ENCODE measurements at places on chromosomes 13 and 19.
A peak's percentile ranks its signal among the peaks of the same experiment; 100 is the strongest.

DNA sequence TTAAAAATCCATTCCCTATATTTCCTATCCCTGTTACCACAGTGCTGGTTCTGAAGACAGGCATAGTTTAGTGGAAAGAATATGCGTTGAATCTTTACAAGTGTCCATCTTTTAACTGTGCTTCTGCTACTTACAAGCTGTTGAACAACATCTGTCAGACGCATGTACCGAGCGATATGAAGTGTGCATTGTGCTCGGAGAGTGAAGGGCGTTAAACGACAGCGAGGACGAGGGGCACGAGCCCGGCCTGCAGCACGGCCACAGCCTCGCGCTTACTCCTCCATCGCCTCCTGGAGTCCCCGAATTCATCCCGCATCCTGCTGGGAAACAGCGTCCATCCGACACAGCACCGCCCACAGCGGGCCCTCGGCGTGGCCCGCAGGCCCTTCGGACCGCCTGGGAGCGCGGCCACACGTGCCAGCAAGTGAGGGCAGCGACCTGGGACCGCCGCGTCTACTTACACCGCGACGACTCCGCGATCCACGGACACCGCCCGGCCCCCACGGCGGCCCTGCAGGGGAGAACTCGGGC, 514 bp downstream of the PCID2 start:
- H3K27ac ChIP-seq = peak overlapping the region; percentile 93
- DNase-seq = no peak
- peaks cover 26% of the 10 kb centered on the region for H3K4me1 ChIP-seq
- H3K36me3 ChIP-seq = peaks cover 4% of the 10 kb centered on the region

- no peak overlapping the region for H3K4me3 ChIP-seq
- DNase-seq = no peak
- no peak overlapping the region for H3K27ac ChIP-seq
- H3K27me3 ChIP-seq = no peaks in the 10 kb centered on the region
- H3K4me1 ChIP-seq = no peaks in the 10 kb centered on the region
These were observed 140.6 kb downstream of the ZIC5 start for GRCh38 chr13:99830931-99831330.

GRCh38 chr13:41751277-41751676, 209.6 kb downstream of the VWA8 start:
- H3K4me1 ChIP-seq = no peaks in the 10 kb centered on the region
- no peak overlapping the region for H3K27ac ChIP-seq
- peaks cover 7% of the 10 kb centered on the region for H3K36me3 ChIP-seq
- no peaks in the 10 kb centered on the region for H3K27me3 ChIP-seq
- no peak for DNase-seq

- peaks cover 5% of the 10 kb centered on the region for H3K4me1 ChIP-seq
- H3K4me3 ChIP-seq = no peak overlapping the region
- H3K27me3 ChIP-seq = peaks cover 9% of the 10 kb centered on the region
- H3K36me3 ChIP-seq = no peaks in the 10 kb centered on the region
- no peak for DNase-seq
- no peak overlapping the region for H3K27ac ChIP-seq
These were observed 50.4 kb downstream of the SPTBN4 start for GRCh38 chr19:40517248-40517647.

DNA sequence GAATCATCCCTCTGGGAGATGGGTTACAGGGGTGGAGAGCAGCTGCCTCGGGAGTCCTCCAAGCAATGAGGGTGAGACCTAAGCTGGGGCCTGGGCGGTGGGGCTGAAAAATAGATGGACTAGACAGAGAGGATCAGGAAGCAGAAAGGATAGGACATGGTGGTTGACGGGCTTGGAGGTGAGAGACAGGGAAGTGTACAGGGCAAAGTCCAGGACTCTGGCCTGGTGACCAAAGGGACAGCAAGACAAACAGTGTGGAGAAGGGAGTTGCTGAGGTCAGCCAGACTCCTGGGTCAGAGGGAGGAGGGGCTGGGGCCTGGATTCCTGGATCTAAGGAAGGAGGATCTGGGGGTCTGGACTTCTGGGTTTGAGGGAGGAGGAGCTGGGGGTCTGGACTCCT, 5.5 kb downstream of the PHLDB3 start:
- H3K27ac ChIP-seq = no peak overlapping the region
- H3K36me3 ChIP-seq = peaks cover 34% of the 10 kb centered on the region
- H3K27me3 ChIP-seq = no peaks in the 10 kb centered on the region
- H3K4me1 ChIP-seq = peaks cover 6% of the 10 kb centered on the region
- H3K4me3 ChIP-seq = no peak overlapping the region
- no peak for DNase-seq

DNA sequence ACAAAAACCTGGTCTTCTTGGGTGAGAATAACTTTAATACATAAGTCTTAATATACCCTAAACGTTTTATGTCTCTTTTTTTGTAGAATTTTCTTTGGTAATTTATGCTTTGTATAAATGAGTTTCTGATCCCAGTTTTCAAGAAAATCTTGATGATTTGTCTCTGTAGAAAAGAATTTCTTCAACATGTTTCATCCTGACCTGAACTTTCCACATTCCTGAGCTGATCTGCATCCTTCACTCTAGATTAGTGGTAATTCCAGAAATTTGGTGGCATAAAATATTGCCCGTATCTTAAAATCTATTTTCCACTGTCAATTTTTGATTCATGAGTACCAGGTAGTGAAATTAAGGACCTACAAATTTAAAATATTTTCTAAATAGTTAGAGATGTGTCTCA, 16.3 kb downstream of the ZNF714 start:
- no peak overlapping the region for H3K4me3 ChIP-seq
- H3K36me3 ChIP-seq = no peaks in the 10 kb centered on the region
- no peaks in the 10 kb centered on the region for H3K27me3 ChIP-seq
- DNase-seq = no peak

DNA sequence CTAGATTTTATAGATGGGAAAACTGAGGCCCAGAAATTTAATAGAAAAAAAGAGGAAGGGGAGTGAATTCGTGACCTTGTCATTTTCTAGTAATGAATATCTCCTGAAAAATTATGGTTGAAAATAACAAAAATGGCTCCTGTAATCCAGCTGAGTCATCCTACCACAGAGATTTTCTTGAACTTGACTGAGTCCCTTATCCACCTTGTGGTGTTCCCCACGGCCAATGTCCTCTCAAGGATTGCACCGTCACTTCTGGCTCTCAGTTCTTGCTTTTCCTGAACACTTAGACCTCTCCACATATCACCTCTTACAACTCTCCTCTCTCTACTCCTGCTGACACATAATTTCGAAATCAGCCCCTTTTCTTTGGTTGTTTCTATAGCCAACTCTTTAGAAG, 1.2 kb upstream of the KATNAL1 start:
- H3K27ac ChIP-seq = no peak overlapping the region
- peaks cover 3% of the 10 kb centered on the region for H3K4me1 ChIP-seq
- no peaks in the 10 kb centered on the region for H3K27me3 ChIP-seq
- H3K4me3 ChIP-seq = no peak overlapping the region
- DNase-seq = no peak

DNA sequence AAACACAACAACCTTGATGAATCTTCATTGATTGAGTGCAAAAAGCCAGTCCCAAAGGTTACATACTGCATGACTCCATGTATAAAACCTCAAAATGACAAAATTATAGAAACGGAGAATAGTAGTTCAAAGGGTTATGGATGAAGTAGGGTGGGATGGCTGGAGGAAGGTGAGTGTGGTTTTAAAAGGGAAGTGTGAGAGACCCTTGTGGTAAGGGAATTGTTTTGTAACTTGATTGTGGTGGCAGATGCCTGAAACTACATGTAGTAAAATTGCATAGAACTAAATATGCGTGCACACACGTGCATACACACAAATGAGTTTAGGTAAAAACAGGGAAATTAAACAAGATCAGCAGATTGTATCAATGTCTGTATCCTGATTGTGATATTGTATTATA, 340.7 kb downstream of the MTUS2 start:
- no peaks in the 10 kb centered on the region for H3K27me3 ChIP-seq
- H3K27ac ChIP-seq = no peak overlapping the region
- no peaks in the 10 kb centered on the region for H3K4me1 ChIP-seq

GRCh38 chr13:29857085-29857484, 6.7 kb upstream of the UBL3 start:
- no peaks in the 10 kb centered on the region for H3K36me3 ChIP-seq
- H3K27me3 ChIP-seq = no peaks in the 10 kb centered on the region
- H3K4me3 ChIP-seq = no peak overlapping the region
- DNase-seq = no peak

DNA sequence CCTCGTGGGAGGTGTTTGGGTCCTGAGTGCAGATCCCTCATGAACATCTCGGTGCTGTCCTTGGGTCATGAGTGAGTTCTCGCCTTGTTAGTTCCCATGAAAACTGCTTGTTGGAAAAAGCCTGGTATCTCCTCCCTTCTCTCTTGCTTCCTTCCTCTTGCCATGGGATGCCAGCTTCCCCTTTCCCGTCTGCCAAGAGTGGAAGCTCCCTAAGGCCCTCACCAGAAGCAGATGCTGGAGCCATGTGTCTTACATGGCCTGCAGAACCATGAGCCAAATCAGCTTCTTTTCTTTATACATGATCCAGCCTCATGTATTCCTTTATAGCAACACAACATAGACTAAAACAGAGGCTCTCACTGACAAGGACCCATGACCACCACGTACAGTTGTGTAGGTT, 8.2 kb downstream of the ADGRE2 start:
- H3K27me3 ChIP-seq = peaks cover under 1% of the 10 kb centered on the region
- H3K27ac ChIP-seq = no peak overlapping the region
- H3K36me3 ChIP-seq = no peaks in the 10 kb centered on the region
- H3K4me3 ChIP-seq = no peak overlapping the region

DNA sequence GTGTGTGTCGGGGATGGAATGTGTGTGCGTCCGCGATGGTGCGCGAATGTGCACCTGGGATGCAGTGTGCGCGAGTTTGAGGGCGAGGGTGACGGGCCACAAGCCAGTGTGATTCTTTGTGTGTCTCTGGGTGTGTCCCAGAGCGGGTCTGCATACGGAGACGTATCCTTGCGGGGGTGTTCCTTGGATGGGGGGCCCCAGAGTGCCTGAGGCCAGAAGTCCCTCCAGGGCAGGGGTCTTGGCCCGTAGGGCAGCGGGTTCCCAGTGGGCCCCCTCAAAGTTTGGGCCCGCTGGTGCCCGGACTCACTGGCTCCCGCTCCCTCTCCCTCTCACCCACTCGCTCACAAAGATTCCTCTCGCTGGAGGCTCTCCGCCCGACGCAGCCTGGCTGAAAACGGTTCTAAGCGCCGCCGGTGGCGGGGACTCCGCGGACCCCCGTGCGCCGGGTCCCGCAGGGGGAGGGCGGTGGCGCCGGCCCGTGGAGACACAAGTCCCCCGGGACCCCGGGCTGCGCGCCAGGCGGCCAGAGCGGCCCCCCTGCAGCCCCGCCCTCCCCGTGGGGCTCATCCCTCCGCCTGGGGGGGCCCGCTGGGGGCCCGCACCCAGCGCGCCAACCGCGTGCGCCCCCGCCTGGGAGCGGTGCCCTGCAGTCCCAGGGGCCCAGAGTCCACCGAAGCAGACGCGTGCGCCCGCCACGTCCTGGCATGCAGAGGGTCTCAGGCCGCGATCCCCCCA, 886 bp downstream of the CRLF1 start:
- no peak overlapping the region for H3K27ac ChIP-seq
- H3K4me1 ChIP-seq = peaks cover 25% of the 10 kb centered on the region
- H3K36me3 ChIP-seq = no peaks in the 10 kb centered on the region
- H3K27me3 ChIP-seq = peaks cover 72% of the 10 kb centered on the region
- H3K4me3 ChIP-seq = no peak overlapping the region

- H3K27me3 ChIP-seq = no peaks in the 10 kb centered on the region
- H3K4me3 ChIP-seq = no peak overlapping the region
- H3K27ac ChIP-seq = no peak overlapping the region
- no peak for DNase-seq
- H3K36me3 ChIP-seq = no peaks in the 10 kb centered on the region
These were observed 154.3 kb downstream of the LMO7 start for GRCh38 chr13:75790198-75790970.

DNA sequence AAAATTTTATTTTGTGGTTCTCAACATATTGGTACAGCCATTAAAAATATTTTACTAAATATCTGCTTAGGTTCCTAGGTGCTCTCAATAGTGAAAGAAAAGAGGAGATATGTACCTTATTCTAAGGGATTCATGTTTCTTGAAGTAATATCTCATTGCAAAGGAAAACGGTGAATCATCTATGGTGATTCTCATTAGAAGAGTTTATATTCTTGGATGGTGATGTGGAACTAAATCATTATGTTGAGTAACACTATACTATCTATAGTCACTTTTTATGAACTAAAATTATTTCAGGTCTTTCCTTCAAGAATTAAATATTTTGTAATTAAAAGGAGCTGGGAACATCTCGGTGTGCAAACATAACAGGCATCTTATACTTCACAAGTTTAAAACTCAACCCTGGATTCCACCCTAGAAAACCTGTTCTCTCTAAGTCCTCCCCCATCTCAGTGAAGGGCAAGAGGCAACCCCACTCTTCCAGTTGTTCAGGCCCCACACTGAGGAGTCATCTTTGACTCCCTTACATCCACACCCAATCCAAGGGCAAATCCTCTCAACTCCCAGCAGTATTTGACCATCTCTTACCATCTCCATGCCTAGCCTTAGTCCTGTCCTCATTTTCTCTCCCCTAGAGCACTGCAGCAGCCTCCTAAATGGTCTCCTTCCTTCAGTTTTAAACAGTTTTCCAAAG, 140.1 kb downstream of the RGCC start:
- H3K36me3 ChIP-seq = no peaks in the 10 kb centered on the region
- no peak overlapping the region for H3K4me3 ChIP-seq

- H3K36me3 ChIP-seq = peaks cover 10% of the 10 kb centered on the region
- peak overlapping the region; percentile 92 for H3K4me3 ChIP-seq
- peaks cover 47% of the 10 kb centered on the region for H3K4me1 ChIP-seq
- DNase-seq = peak; percentile 81
- H3K27ac ChIP-seq = peak overlapping the region; percentile 75
These were observed 519 bp downstream of the PTBP1 start for GRCh38 chr19:797528-798414.

GRCh38 chr19:1647501-1648458, 4.6 kb downstream of the TCF3 start:
- DNase-seq = no peak
- H3K4me1 ChIP-seq = peaks cover 15% of the 10 kb centered on the region
- no peak overlapping the region for H3K4me3 ChIP-seq
- no peaks in the 10 kb centered on the region for H3K27me3 ChIP-seq

GRCh38 chr13:48808683-48809082, 155.0 kb downstream of the CYSLTR2 start:
- peaks cover 11% of the 10 kb centered on the region for H3K4me1 ChIP-seq
- H3K36me3 ChIP-seq = no peaks in the 10 kb centered on the region
- no peaks in the 10 kb centered on the region for H3K27me3 ChIP-seq
- DNase-seq = no peak

GRCh38 chr19:47700934-47701716, 12.1 kb upstream of the EHD2 start:
- H3K27me3 ChIP-seq = no peaks in the 10 kb centered on the region
- H3K36me3 ChIP-seq = peaks cover 46% of the 10 kb centered on the region
- no peak for DNase-seq
- no peak overlapping the region for H3K4me3 ChIP-seq
- no peaks in the 10 kb centered on the region for H3K4me1 ChIP-seq

- H3K36me3 ChIP-seq = no peaks in the 10 kb centered on the region
- no peaks in the 10 kb centered on the region for H3K4me1 ChIP-seq
- H3K27ac ChIP-seq = no peak overlapping the region
These were observed 16.4 kb downstream of the SLC7A1 start for GRCh38 chr13:29579094-29579493.

All from effector memory CD4-positive, alpha-beta T cell (primary cell).